ENCODE measurements at places on chromosomes 4 and X.

DNA sequence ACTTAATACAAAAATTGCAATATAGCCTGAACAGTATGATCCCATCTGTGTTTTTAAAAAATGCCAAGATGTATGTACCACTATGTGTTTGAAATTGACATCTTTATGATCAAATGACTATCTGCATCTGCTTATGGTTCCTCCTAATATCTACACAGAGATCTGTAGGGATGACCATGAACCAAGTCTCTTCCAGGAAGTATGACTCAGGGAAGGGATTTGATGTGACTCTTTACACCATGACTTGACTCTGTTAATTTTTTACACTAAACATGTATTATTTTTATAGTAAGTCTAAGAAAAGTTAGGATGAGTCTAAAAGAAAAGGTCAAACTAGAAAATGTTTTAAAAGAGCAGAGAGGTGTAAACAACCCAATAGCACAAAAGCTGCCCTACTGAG is 164.0 kb downstream of the SH3KBP1 start:
- DNase-seq = no peak

- no peak for DNase-seq
These were observed 909.2 kb upstream of the PRKX start for GRCh38 chrX:4622486-4623167.

DNA sequence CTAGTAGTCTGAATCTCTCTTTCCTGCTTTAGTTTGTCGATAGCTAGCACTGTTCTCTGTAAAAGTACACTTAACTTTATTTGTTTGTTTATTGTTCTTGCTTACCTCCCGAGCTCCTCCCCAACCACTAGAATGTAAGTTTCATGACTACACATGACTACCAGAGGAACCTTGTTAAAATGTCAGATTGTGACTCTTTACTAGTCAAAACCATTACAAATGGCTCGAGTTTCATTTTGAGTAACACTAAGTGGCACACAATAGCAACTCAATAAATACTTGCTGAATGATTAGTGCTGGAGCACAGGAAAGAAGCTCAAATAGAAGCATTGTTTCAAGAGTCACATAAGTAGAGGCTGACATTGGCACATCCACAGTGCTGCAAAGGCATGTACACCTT is 116.1 kb downstream of the MAPK10 start:
- DNase-seq = no peak

- DNase-seq = no peak
These were observed 44.9 kb downstream of the ANAPC4 start for GRCh38 chr4:25421816-25422525.

GRCh38 chrX:77415161-77415560 is 32.0 kb upstream of the FGF16 start:
- DNase-seq = no peak

DNA sequence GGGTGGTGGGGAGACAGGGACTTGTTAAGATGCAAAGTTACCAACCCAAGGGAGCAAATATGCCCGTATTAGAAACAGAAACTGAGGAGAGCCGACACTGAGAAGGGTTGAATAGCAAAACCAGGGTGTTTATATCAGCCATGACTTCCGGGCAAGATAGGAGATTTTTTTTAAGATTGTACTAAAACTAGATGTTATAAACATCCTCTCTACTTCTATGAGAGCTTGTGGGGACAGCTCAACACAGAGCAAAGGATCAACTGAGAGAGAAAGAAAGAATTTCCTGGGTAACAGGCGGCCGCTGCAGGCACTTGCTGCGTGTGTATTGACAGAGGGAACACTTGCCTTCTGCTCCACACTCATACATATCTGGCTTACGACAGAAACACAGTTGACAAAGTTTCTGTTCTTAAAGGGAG is 49.1 kb upstream of the FBXW7 start:
- no peak for DNase-seq

DNA sequence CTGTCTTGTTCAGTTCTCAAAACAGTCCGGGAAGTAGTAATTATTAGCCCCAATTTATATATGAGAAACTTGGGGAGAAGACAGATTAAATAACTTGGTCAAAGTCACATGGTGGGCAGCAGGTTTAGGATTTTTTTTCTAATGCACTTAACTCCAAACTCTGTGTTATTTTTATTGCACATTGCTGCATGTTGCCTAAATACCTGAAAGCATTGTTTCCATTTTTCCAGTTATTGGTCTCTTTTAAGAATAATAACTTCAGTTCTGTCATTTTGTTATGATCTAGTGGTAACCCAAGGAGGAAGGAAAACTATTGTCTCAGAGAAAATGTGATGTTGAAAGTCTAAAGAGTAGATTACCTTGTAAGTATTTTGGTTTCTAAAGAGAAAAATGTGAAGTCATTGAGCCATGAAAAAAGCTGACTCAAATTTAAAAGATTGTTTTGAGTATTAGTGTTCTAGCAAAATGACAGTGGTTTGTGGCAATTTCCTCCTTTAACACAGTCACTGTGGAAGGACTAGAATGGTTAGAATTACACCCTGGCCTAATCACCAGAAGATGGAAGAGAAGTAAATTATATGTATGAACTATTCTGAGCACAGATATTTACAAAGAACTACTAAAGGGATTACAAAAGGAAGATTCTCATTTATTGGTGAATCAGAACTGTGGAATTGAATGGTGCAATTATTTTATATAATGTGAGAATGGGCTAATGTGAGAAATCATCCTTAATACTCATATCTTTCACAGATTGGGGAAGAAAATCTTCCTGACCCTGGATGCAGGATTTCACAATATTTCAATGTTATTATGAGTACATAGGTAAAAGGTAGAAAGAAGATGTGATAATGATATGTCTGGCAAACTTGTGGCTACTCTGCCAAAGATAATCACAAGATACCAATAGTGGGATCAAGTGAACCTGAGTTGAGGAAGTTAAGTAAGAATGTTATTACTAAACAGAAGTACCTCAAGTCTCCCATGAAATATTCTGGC is 21.7 kb upstream of the CXCL8 start:
- DNase-seq = no peak

DNA sequence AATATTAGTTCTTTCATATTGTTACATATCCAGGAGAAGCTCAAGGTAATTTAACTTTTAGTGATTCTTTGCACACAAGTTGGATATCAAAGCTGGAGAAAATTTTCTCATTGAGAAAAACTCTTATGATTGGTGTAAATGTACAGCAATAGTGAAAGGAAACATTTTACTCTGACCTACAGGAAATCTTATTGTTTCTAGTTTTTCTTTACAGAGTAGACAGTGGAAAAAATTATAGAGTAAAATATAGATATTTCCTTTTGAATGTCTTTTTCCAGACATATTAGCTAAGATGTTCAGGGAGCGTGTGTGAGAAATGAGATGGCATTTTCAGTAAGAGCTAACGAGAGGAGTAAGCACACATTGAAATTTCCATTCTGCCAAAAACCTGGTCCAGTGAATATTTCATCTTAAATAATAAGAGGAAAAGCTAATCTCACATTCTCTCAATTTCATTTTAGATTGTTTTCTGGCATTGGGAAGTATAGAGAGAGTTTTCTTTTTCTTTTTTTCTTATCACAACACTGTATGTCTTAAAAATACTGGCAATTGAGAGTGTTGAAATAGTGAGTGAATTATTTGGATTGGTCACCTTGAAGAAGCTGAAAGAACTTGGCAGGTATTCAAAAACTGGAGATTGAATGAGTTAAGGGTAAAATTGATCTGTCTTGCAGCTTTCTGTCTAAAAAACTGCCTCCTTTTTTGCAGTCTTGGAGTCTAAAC is 15.6 kb upstream of the ATP8A1 start:
- DNase-seq = no peak

GRCh38 chr4:878796-879728 is 53.1 kb downstream of the GAK start:
- DNase-seq = peak; percentile 11

GRCh38 chr4:105586638-105587328 is 34.4 kb downstream of the ARHGEF38 start:
- DNase-seq = no peak

- DNase-seq = no peak
These were observed 62.6 kb upstream of the CLNK start for GRCh38 chr4:10747186-10747585.

- DNase-seq = no peak
These were observed 795.8 kb upstream of the IGFBP7 start for GRCh38 chr4:57905965-57906364.

DNA sequence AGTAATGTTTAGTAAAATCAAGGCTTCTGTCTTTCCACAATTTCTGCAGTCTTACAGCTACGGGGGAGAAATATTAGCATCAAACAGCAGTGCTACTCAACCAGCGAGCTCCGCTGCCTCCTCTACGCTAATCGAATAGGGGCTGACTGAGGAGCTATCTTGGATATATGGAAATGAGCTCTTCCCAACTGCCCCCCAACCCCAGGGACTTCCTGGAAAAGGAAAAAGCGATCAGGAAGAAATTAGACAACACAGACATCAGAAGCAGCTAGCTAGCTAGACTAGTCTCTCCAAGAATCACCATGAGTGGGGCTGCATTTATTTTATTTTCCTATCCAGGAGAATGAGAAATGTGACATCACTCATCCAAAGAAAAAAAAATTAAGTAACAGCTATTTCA is 7.6 kb downstream of the NKX6-1 start:
- DNase-seq = no peak
